Stimulated activated CD4-positive, alpha-beta T cell treated with anti-CD3 and anti-CD28 coated beads, TNF-alpha, amount 100 ng/mL, for 1 hour (primary cell): ENCODE measurements at places on chromosomes 3 and 15.

DNA sequence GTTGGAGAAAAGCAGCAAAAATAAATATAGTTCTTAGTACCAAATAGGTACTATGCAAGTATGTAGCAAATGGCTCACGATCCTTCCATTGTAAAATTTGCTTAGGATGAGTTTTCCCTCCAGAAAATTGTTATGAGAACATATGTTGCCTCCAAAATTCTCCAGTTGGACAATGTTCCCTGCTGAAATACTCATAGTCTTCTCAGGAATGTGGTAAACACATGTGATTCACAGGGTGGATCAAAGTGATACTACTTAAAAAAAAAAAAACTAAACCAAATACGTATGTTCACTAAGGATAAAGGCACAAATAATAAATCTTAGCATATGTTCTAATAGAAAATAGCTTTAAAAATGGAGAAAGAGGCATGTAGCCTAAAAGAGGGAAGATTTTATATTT is 84.3 kb upstream of the ZNF385D start:
- no peak for DNase-seq

- no peak for DNase-seq
These were observed 528 bp downstream of the LPCAT4 start for GRCh38 chr15:34366271-34367065.

- no peak for DNase-seq
These were observed 7.3 kb upstream of the CYP11A1 start for GRCh38 chr15:74374648-74375302.

- DNase-seq: no peak
These were observed 6.4 kb downstream of the AAGAB start for GRCh38 chr15:67248011-67248505.

GRCh38 chr3:143753456-143753855 is 94.8 kb downstream of the SLC9A9 start:
- DNase-seq: no peak

DNA sequence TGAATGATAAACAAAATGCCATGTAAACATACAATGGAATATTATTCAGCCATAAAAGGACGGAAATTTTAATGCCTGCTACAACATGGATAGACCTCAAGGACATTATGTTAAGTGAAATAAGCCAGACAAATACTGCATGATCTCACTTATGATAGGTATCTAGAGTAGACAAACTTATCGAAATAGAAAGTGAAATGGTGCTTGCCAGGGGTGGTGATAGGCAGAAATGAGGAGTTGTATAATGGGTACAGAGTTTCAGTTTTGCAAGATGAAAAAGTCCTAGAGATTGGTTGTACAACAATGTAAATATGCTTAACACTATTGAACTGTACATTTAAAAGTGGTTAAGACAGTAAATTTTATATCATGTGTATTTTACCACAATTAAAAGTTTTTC is 287.8 kb downstream of the ERC2 start:
- DNase-seq: no peak

GRCh38 chr3:177284383-177284881 is 87.2 kb upstream of the TBL1XR1 start:
- DNase-seq: no peak

GRCh38 chr3:64539451-64540196 is 148.2 kb downstream of the ADAMTS9 start:
- DNase-seq: no peak

GRCh38 chr15:42498212-42499068 is 3.0 kb downstream of the SNAP23 start:
- no peak for DNase-seq

DNA sequence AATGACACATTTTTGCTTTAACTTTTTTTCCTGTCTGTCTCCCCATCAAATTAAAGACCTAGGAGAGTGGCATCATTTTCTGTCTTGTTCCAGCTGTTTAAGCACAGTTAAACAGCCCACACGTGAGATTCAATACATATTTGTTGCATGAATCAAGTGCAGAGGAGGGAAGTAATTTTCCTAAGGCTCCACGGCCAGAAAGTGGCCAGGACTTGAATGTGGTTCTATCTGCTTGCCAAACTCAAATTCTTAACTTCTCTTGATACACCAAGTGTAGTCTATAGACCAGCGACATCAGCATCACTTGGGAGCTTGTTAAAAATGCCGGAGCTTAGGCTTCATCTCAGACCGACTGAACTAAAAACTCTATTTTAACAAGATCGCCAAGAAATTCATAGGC is 724.8 kb upstream of the CFAP20DC start:
- DNase-seq: no peak
